ENCODE measurements at places on chromosomes 4 and X.
A peak's percentile ranks its signal among the peaks of the same experiment; 100 is the strongest.

GRCh38 chr4:76748649-76749048, 149.3 kb downstream of the SOWAHB start:
- DNase-seq, result peak; percentile 49

- peak; percentile 69 for DNase-seq
Observed at GRCh38 chrX:39935411-39936064, 162.2 kb downstream of the BCOR start.

DNA sequence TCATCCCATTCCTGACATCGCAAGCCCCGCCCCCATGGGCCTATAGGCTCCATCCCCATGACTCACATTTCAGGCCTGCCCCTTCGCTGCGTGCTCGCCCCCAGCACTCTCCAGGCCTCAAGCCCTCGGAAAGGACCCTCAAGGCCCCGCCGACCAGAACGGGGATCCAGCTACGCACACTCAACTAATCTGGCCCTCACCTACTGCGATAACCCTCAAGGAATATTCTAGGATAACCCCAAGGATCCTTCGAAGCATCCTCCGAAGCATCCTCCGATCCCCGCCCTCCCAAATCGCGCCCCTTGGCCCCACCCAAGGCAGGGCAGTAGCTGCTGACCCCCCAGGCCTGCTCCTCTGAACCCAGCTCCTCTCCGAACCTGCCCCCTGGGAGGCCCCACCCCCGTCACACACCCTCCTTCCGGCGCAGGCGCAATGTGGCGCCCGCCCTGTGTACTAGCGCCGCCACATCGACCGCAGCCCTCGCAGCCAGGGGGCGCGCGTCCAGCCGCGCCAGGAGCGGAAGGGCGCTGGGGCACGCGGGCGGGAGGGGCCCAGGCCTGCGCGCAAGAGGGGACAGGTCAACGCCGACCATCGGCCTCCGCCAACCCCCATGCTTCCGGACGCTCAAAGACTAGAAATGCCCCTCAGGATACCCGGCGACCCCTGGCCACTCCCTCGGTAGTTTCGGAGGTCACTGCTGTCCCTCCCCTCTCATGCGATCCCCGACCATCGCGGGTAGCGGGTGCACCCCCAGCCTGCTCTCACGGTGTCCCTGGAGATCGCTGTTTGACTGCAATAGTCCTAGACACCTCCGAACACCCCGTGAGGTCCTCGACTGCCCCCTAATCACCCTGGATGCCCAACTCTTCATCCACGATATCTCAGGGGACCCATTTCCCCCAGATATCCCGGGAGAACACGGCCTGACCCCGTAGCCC, 6.4 kb upstream of the MAGIX start:
- DNase-seq, result peak; percentile 88

DNA sequence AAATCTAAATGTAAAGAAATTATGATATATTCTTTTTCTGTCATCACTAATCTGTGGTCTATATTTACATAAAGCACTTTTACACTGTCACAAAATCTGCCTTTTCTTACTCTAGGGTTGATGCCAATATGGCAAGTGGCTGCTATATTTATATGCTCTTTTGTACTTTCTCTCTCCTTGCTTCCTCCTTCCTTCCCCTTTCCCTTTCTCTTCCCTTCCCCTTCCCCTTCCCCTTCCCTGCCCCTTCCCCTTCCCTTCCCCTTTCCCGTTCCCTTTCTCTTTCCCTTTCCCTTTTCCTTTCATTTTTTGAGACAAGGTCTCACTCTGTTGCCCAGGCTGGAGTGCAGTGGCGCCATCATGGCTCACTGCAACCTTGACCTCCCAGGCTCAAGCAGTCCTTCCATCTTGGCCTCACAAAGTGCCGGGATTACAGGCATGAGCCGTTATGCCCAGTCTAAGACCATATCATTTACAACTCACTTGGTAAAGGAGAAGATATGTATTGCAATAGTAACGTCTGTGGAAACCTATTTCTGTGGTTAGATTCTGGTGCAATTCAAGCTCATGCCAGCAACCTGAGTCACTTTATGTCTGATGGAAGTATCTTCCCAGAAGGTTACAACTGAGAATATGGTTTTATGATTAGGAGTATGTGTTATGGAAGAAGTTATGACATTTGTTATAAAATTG, 13.9 kb upstream of the PLAC8 start:
- DNase-seq, result no peak

GRCh38 chr4:129092631-129093190, 628 bp downstream of the SCLT1 start:
- no peak for DNase-seq

- DNase-seq, result peak; percentile 33
Observed at GRCh38 chr4:105944540-105944939, 49.3 kb downstream of the NPNT start.

DNA sequence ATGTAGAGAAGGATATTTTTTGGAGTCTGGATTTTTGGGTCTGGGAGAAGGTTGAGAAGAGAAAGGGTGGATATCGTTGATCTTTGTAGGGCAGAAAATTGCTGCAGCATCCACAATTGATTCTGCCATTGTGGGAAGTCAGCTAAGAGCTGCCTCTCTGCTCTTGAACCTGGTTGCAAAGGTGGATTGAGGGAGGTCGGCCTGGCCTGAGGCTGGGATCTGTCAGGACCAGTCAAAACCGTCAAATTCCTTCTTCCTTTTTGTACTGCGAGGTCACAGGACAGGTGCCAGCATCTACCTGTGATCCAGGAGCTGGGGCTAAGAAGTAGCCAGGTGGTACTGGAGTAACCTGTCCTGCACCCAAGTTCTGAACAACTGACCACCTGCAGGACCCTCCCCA, 93.7 kb downstream of the SHOX start:
- no peak for DNase-seq

- peak; percentile 16 for DNase-seq
Observed at GRCh38 chr4:139558235-139559088, 2.4 kb upstream of the SETD7 start.

- DNase-seq, result no peak
Observed at GRCh38 chr4:126850286-126850685, 782.5 kb upstream of the INTU start.

GRCh38 chrX:120534413-120535205, 26.2 kb downstream of the CUL4B start:
- no peak for DNase-seq

GRCh38 chrX:9341291-9342201, 123.3 kb upstream of the TBL1X start:
- peak; percentile 44 for DNase-seq

- DNase-seq, result no peak
Observed at GRCh38 chrX:13377550-13377934, 57.7 kb upstream of the ATXN3L start.

- no peak for DNase-seq
Observed at GRCh38 chrX:117010243-117010642, 547.5 kb upstream of the CT83 start.

DNA sequence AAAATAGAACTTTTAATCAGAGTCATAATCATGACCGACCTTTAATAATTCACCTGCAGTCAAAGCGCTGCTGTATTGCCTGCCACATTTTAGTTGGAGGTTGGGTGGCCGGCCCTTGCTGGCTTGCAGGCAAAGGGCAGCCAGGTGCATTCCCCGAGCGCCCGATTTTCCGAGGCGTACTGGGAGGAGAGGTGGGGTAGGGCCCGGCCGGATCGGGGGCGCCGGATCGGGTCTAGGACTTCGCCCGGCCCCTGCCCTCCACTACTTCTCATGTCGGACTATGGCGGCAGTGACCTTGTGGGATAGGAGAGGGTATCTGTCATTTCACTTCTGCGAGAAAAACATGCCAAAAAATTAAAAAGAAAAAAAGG, 2.5 kb upstream of the RS1 start:
- peak; percentile 38 for DNase-seq

- DNase-seq, result no peak
Observed at GRCh38 chr4:99857307-99857706, 36.9 kb downstream of the LAMTOR3 start.

DNA sequence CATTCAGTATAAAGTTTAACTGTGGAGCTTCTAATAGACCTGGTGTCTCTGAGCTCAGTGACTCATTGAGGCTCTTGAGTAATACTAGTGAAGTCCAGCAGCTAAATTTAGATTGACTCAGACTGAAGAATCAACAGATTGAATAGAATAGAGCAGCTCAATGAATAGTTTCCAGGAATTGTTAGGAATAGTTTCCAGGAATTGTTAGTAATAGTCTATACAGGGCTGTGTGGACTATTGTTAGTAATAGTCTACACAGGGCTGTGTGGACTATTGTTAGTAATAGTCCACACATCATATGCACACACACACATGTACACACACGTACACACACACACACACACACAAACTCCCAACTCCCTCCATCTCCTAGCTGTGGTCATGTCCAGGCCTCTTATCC, 3.0 kb downstream of the GIMD1 start:
- no peak for DNase-seq

- no peak for DNase-seq
Observed at GRCh38 chr4:26330186-26330787, 9.5 kb downstream of the RBPJ start.

GRCh38 chrX:142095651-142096245, 109.3 kb downstream of the MAGEC2 start:
- no peak for DNase-seq

- no peak for DNase-seq
Observed at GRCh38 chr4:56118055-56118454, 169.3 kb downstream of the CEP135 start.

GRCh38 chr4:53313510-53313909, 52.4 kb downstream of the SCFD2 start:
- no peak for DNase-seq

- DNase-seq, result no peak
Observed at GRCh38 chrX:26789751-26790150, 573.8 kb downstream of the MAGEB5 start.

DNA sequence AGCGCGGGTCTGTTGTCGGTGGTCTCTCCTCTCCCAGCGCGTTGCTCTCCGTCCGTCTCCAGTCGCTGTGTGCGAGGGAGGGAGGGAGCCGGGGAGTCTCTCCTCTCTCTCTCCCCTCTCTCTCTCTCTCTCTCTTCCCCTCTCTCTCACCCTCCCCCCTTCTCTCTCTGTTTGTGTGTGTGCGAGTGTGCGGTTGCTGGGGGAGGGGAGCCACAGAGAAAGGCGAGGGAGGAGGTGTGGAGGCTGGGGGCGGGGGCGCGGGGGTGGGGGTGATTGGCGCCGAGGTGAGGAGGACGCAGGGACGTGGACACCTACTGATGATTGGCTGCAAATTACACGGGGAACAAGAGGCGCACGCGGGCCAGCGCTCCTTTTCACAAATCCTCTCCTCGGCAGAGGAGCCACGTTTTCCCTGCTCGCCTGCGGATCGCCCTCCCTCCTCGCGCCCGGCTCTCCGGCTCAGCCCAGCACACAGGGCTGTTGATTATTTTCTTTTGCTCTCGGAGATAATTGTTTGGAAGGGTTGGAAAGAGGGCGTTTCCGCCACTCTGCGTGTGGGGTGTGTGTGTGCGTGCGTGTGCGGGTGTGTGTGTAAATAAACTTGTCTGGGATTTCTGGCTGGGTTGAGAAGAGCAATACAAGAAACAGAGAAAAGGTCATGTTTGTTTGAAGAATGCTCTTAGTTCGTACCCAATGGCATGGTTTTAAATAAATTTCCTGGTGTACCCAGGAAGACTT, at the start of gene CXXC4:
Gene CXXC4, minus strand, starts transcription at position 73 of the 738 bp plus-strand sequence. CDS start 3,092 bp downstream, outside the sequence.
- peak; percentile 84 for DNase-seq

- DNase-seq, result no peak
Observed at GRCh38 chrX:123740006-123740405, 7.2 kb upstream of the THOC2 start.

GRCh38 chr4:177660223-177660622, 218.0 kb upstream of the AGA start:
- DNase-seq, result no peak

- no peak for DNase-seq
Observed at GRCh38 chrX:119419146-119419545, 20.0 kb downstream of the SLC25A43 start.

DNA sequence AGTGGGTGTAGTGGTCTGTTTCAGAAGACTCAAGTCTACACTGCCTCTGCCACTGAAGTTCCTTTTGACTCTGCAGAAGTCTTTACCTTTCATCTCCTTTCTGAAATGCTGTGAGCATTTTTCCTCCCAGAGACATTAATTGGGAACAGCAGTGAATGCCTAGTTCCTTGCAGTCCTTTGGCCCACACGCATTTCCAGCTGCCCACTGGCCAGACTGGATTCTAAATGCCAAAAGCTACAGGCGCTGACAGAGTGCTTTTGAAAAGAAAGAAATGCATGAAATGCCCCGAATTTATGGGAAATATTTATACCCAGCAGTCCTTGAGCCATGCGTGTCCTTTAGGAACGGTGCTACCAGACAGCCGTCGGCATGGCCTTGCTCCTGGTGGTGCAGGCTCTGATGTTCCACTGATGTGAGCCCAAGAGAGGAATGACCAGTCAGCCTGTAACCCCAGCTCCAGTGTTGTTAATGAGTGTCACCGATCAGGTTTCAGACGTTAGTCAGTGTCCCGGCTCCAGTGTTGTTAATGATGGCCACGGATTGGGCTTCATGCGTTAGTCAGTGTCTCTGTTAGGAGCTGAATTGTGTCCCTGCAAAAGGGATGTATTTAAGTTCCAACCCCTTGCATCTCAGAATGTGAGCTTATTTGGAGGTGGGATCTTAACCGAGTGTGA, 132.6 kb downstream of the TBL1X start:
- no peak for DNase-seq

DNA sequence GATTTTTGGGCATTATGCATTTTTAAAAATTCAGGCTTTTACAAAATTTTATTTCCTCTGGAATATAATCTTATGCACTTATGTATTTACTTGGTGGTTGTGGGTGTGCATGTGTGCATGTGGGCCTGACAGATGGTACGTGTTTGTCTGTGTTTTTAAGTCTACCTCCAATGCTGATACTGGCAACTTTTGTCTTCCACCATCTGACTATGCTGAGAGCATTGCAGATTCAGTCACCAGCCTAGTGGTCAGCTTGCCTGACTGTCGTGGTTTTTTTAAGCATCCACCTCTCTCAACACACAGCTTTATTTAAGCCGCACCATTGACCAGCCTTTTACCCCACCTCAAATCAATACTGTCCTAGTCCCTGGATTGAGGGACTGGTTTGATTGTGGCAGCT, 37.1 kb downstream of the FSTL5 start:
- DNase-seq, result no peak
